CD4-positive, alpha-beta T cell treated with Interleukin-12 subunit alpha and Interleukin-12 subunit beta, for 1 hour (primary cell): ENCODE measurements at places on chromosomes 13 and 19.

GRCh38 chr13:19759669-19760068, 23.1 kb downstream of the PSPC1 start:
- no peak for DNase-seq

- no peak for DNase-seq
Observed at GRCh38 chr13:98534821-98535220, 42.1 kb downstream of the STK24 start.

- DNase-seq, result no peak
Observed at GRCh38 chr19:32676895-32677359, 1.3 kb downstream of the RGS9BP start.

GRCh38 chr19:13029893-13030292, 34.6 kb downstream of the NFIX start:
- no peak for DNase-seq
